Fibroblast of upper back skin (primary cell): ENCODE measurements at places on chromosomes 7 and 10.

DNA sequence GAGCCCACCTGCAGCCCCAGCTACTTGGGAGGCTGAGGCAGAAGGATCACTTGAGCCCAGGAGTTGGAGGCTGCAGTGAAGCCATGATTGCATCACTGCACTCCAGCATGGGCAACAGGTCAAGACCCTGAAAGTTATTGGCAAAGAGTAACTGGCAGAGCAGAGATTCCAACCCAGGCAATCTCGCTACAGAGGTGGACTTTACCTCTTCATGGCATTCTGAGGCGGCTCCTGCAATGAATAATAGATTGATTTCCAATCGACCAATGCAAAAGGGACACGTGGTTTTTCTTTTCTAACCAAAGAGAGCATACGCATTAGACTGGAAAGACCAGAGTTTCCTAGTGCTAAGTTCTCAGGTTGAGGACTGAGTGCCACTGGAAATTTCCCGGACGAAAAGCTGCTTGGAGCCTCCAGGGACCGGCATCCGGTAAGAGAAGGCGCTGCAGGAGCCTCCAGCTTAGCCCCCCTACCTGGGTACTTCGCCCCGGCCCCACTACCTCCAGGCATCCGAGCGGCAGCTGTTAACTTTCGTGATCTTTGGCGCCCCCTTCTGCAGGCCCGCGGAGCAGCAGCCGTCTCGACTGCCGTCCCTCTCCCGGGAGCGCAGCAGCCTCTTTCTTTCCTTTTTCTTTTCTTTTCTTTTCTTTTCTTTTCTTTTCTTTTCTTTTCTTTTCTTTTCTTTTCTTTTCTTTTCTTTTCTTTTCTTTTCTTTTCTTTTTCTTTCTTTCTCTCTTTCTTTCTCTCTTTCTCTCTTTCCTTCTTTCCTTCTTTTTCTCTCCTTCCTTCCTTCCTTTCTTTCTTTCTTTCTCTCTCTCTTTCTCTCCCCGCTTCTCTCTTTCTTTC lies 4.1 kb downstream of the MBLAC1 start:
- peak; percentile 49 for DNase-seq

DNA sequence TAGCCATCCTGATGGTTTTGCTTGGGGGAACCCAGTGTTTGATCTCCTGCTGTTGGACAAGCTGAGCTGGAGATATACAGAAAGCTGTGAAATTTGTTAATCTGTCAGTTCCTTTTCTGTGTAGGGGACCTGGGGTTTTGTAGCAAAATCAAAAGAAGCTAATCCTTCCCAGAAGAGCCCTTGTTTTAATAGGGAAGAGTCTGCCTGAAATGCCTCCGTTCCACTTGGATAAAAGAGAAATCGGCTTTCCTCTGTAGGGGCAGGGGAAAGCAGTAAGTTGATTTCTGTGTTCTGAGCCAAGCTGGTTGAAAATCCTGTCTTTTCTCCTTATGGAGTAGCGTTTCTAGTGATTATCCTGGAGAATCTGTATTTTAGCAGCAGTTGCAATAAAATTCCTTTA lies 472.6 kb downstream of the SORCS3 start:
- no peak for DNase-seq

DNA sequence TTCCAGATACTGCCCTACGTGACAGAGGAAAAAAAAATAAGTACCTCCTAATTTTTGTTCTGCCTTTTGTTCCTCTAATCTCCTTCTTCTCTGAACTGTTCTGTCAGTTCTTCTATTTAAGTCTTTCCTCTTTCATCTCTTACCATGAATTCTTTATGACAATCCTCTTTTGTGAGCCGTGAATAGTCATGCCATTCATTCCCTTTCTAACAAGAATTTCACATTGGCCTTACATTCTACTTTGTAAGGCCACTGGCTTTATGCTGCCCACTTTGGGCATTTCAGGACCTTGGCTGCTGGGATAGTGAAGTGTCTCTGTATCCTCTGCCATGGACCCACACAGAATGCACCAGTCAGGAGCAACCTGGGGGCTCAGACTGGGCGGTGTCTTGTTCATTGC lies 52.9 kb downstream of the ATOH7 start:
- no peak for DNase-seq

DNA sequence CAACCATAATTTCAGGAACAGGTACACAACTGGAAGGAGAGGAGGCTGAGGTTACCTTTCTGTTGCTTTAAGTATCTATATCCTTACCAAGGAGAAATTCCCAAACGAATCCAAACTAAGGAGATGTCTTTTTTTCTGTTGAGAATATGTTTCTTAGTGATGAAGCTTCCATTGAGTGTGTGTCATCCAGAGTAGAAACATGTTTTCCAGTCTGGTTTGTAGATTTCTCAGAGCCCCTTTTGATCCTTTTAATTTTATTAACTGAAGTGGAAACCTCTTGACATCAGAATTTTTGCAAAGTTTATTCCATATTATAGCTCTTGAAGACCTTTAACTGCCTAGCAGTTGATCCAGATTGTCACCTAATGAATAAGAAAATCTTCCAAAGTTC lies 207.1 kb upstream of the FERD3L start:
- no peak for DNase-seq

GRCh38 chr10:86305521-86305920 lies 61.1 kb downstream of the GRID1 start:
- no peak for DNase-seq

- DNase-seq = no peak
These were observed 87.6 kb upstream of the SEMA3D start for GRCh38 chr7:85274454-85274853.

- DNase-seq = no peak
These were observed 32.1 kb downstream of the NRP1 start for GRCh38 chr10:33302208-33302829.

DNA sequence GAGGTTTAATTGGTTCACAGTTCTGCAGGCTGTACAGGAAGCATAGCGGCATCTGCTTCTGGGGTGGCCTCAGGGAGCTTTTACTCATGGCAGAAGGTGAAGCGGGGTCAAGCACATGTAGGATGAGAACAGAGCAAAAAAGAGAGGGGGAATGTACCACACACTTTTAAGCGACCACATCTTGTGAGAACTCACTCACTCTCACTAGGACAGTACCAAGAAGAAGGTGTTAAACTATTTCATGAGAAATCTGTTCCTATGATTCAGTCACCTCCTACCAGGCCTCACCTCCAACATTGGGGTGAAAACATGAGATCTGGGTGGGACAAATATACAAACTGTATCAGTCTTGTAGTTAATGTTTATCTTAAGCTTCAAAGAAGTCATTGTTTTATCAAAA lies 174.7 kb downstream of the GNAI1 start:
- DNase-seq = no peak

DNA sequence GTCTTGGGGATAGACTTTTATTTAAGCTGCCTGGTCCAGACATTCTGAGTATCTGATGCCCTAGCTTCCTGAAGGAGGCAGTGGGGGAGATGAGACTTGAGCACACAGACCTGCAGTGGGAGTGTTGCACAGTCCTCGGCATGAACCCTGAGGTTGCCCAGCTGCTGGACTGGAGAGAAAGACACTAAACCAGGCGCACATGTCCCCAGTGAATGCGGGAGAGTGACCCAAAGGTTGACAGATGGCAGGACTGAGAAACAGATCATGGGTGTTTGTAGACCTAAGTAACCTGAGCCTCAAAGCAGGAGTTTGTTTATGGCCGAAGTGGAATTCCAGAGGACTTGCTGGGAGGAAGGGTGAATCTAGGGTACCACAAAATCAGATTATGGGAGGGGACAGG lies 15.7 kb upstream of the MSRB2 start:
- DNase-seq = no peak

DNA sequence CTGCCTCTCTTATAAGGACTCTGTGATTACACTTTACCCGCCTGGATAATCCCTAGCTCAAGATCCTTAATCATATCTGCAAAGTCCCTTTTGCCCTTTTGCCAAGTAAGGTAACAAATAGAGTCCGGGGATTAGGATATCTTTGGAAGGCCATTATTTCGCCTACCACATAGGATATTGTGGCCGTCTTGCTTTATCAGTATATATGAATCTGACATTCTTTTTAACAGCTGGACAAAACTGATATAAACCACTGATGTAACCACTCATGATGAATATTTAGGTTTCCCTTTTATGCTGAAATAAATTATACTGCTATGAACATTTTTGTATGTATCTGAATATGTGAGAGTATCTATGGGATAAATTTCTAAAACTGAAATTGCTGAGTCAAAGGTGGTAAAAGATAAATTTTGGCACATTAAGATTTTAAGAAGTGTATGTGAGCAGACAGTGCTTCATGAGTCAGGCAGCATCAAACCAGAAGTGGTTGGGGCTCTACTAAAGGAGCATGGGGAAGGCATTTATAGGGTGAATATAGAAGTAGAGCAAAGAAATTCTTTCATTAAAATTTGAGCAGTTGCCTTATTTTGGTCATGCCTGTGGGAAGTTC lies 44.7 kb downstream of the AVL9 start:
- DNase-seq = peak; percentile 5

- DNase-seq = no peak
These were observed 77.9 kb upstream of the PDGFA start for GRCh38 chr7:597348-598178.

GRCh38 chr10:102408131-102408727 lies 10.4 kb downstream of the PSD start:
- DNase-seq = no peak

- peak; percentile 78 for DNase-seq
These were observed 275.1 kb upstream of the KLF14 start for GRCh38 chr7:131008840-131009711.

DNA sequence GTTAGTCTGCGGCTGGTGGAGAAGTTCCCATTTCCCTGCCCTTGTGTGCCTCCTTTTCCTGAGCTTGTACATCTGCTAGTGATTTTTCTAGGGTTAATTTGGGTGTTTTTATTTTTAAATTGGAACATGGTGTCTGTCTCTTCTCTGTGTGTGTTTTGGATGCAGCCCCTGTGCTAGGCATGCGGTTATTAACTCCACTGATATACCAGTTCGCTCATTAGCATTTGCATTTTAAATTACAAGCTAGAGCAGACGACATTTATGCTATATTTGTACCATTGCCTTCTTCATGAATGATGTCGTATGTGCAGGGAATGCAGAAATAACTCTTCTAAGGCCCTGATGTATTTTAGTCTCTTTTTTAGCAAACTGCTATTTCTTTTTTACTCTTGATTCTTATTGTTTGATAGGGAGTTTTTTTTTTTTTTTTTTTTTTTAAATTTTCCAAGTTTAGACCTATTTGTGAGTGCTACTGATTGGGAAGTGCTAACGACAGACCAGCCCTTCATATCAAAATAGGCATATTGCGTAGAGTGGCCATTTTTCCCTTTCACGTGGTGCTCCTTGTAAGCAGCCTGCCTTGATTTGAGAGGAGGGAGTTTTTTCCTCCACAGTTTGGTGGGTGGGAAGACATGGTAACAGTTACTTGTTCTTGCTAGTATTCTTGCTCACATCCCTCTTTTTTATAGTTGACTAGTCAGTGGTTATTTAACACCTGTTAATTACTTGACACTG lies 89.6 kb downstream of the LRRC4 start:
- no peak for DNase-seq

GRCh38 chr10:71065659-71066058 lies 146.7 kb upstream of the UNC5B start:
- no peak for DNase-seq

DNA sequence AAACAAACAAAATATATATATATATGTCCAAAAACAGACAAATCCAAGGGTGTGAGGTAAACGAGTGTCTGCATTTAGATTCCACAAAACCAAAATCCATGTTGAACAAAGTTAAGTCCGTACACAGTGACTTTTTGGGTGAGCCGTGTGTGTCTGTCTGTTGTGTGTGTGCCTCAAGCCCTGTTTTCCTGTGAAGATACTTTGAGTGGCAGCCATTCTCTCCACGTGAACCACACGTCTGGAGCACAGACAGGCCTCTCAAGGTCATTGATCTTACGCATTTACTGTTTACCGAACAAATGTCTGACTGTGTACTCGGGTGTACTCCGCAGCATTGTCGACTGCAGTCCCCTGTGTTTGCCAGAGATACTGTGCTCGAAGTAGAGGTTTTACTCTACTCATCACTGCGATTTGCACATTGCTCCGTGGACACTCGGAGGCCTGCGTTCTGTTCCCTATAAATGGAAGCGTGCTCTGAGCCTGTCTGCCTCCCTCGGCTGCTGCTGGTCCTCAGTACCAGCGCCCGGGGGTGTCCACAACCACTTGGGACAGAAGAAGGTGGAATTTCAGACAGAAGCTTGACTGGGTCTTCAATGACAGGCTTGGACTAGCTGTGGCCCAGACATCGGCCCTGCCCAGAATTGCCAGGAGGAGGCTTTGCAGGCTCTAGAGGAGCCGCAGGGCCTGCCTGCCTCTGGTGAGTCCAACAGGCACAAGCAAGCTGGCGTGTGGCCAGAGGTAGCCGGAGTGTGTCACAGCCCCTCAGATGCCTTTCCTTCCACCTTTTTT lies 22.1 kb downstream of the CYP17A1 start:
- peak; percentile 55 for DNase-seq

DNA sequence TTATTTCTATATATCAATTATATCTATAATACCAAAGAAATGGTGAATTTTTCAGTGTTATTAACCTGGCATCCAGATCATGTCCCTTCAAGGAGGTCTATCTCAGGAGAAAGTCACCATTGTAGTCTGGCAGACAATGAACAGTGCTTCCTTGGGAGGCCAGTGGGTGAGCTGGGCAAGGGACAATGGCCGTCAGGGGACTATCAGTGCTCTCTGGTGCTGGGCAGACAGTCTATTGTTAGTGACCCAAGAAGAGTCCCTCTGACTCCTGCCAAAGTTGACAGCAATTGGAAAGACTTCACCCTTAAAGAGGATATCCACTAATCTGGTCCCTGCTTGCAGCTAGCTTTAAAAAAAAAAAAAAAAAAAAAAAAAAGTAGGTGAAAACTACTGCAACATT lies 7.1 kb downstream of the JAZF1 start:
- no peak for DNase-seq

DNA sequence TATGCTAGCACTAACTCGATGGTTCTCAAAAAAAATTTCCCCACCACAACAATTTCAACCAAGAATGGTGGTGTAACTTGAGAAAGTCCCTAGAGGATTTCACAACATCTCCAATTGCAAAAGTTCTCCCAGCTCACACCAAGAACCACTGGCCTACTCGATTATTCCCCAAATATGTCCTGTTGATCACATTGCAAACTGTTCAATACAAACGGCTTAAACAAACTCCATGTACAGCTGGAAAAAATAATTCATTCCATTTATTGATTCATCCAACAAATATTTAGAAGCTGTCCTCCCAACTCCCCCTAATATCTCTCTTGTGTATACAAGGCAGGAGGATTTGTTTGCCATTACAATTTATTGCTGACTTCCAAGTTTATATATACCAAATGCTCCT lies 19.1 kb downstream of the TMEM176B start:
- peak; percentile 62 for DNase-seq

DNA sequence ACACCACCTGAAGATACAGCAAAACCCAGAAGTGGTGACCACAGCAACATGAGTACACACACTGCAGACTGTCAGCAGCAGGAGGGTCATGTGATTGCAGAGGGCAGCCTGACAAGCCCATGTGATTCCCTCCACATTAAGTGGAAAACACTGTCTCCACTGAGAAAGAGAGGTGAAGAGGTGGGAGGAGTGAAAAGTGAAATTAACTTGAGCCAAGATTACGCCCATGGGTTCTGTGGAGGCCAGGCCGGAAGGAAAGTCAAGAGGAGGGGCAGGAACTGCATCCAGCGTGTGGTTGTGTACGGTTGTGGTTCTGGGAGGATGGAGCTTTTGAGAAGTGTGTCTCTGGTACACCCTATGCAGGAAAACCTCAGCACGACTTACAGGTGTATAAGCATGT lies 138.5 kb downstream of the PLXNA4 start:
- DNase-seq = no peak
